ENCODE measurements at places on chromosomes 7 and 10. TPM values are rescaled to one million over a fixed set of nuclear protein-coding genes. Genes with fewer than 3 reads are reported as not detected.

DNA sequence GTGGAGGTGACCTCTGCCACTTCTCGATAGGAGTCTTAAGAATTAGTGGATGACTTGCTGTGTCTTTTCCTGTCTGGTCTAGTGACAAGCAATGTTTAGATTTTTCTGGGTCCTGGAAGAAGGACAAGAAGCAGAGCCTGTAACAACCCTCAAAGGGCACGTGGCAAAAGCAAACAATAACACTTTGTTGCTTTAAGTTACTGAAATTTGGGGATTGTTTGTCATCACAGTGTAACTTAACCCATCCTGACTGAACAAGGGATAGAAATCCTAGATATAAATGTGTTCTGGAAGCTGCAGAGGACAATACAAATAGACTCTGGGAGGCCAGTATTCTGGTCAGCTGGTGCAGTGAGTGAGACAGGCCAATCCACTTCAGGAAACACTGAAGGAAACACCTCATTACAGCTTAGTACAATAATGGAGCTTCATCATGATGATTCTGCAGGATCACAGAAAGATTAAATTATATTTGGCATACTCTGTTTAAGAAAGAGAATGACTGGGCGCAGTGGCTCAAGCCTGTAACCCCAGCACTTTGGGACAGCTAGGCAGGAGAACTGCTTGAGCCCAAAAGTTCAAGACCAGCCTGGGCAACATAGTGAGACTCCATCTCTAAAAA lies 23.3 kb downstream of the ENKUR start:
- no peak overlapping the region for H3K4me3 ChIP-seq
- DNase-seq: no peak
- H3K27ac ChIP-seq: no peak overlapping the region
- H3K36me3 ChIP-seq: no peaks in the 10 kb centered on the region

GRCh38 chr7:131803816-131804215 lies 247.4 kb upstream of the PODXL start:
- H3K4me3 ChIP-seq: no peak overlapping the region
- no peaks in the 10 kb centered on the region for H3K27me3 ChIP-seq
- DNase-seq: no peak
- no peaks in the 10 kb centered on the region for H3K36me3 ChIP-seq
- no peak overlapping the region for H3K27ac ChIP-seq

- H3K4me1 ChIP-seq: no peaks in the 10 kb centered on the region
- H3K27me3 ChIP-seq: no peaks in the 10 kb centered on the region
- H3K36me3 ChIP-seq: no peaks in the 10 kb centered on the region
- H3K27ac ChIP-seq: no peak overlapping the region
- no peak for DNase-seq
Observed at GRCh38 chr10:47023237-47024045, 112.2 kb downstream of the PTPN20 start.

GRCh38 chr10:13195016-13195415 lies 33.7 kb downstream of the MCM10 start:
- H3K4me3 ChIP-seq: no peak overlapping the region
- no peaks in the 10 kb centered on the region for H3K36me3 ChIP-seq
- no peaks in the 10 kb centered on the region for H3K4me1 ChIP-seq
- H3K27me3 ChIP-seq: no peaks in the 10 kb centered on the region
- H3K27ac ChIP-seq: no peak overlapping the region
- no peak for DNase-seq

DNA sequence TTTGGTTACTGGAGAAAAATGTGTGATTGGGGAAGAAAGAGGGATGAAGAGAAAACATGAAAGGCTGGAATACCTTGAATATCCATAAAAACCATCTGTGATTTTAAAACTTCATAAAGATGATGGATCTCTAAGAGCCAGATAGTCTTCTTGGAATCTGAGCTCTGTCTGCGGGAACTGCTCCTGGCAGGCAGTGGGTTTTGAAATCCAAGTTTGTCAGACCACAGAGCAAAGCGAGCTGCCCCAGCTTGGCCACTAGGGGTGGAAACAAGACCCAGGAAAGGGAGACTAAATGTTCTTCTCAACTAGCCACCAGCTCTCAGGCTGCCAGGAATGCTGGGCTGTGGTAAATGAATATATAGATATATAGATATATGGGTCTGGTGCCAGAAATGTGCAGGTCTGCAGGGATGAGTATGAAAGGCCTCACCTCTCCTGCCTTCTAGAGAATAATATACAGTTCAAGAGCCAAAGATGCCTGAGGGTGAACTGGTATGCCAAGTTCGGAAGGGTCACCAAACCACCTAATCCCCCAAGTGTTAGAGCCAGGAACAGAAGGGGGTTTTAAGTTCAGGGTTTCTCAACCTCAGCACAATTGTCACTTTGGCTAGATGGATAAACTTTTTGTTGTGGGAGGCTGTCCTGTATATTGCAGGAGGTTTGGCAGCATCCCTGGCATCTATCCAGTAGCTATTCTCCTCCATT lies 208.8 kb downstream of the KCNMA1 start:
- H3K36me3 ChIP-seq: no peaks in the 10 kb centered on the region
- DNase-seq: peak; percentile 76
- H3K27me3 ChIP-seq: no peaks in the 10 kb centered on the region
- H3K27ac ChIP-seq: peak overlapping the region; percentile 65

- no peaks in the 10 kb centered on the region for H3K36me3 ChIP-seq
- DNase-seq: no peak
- H3K27me3 ChIP-seq: no peaks in the 10 kb centered on the region
- no peaks in the 10 kb centered on the region for H3K4me1 ChIP-seq
- no peak overlapping the region for H3K4me3 ChIP-seq
Observed at GRCh38 chr10:114431414-114432135, 27.3 kb upstream of the AFAP1L2 start.

- no peak overlapping the region for H3K27ac ChIP-seq
- no peaks in the 10 kb centered on the region for H3K27me3 ChIP-seq
- H3K36me3 ChIP-seq: no peaks in the 10 kb centered on the region
- no peaks in the 10 kb centered on the region for H3K4me1 ChIP-seq
- H3K4me3 ChIP-seq: no peak overlapping the region
- DNase-seq: no peak
Observed at GRCh38 chr7:787332-788240, 44.7 kb upstream of the SUN1 start.

DNA sequence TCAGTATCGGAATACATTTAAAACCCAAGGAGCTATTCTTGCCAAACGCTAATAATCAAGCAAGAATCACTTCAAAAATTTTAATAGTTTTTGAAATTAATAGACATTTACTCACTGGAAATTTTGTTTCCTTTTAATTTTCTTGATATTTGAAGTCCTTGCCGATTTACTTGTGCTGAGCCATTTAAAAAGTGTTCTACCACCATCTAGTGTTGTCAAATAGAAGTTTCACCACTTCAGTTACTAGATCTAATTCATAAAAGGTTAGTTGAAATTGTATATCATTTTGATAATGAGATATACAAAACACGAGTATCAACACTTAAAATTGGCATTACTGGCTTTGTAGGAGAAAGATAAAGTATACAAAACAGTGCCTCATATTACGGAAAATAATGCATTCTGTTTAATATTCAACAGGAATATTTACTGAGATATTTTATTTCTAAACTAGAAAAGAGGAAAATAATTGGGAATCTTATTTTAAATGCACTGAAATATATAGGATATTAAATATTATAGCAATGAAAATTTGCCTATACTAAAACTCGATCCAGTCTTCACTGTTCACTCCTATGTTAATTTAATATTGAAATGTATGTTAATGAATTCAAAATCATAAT lies 664.8 kb upstream of the SEMA3D start:
- H3K4me3 ChIP-seq: no peak overlapping the region
- no peaks in the 10 kb centered on the region for H3K36me3 ChIP-seq
- H3K4me1 ChIP-seq: no peaks in the 10 kb centered on the region
- H3K27me3 ChIP-seq: no peaks in the 10 kb centered on the region

DNA sequence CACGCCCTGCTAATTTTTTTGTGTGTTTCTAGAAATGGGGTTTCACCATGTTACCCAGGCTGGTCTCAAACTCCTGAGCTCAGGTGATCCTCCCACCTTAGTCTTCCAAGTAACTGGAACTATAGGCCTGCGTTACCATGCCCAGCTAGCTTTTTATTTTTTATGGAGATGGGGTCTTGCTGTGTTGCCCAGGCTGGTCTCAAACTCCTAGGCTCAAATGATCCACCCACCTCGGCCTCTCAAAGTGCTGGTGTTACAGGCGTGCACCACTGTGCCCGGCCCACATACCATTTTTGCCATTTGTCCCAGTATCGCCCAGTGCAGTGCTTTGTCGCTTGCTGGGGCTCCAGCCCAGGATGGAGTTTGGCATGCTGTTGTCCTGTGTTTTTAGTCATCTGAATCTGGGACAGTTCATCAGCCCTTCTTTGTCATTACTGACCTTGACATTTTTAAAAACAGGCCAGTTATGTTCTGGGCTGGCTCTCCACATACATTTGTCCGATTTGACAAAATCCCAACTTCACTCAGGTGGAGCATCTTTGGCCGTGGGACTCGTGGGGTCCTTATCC lies 16.7 kb downstream of the FOXK1 start:
- peaks cover 13% of the 10 kb centered on the region for H3K4me1 ChIP-seq
- no peaks in the 10 kb centered on the region for H3K36me3 ChIP-seq
- H3K4me3 ChIP-seq: no peak overlapping the region

GRCh38 chr7:117092785-117093184 lies 139.5 kb downstream of the ST7 start:
- H3K27me3 ChIP-seq: no peaks in the 10 kb centered on the region
- no peak overlapping the region for H3K27ac ChIP-seq
- H3K4me1 ChIP-seq: no peaks in the 10 kb centered on the region
- H3K36me3 ChIP-seq: no peaks in the 10 kb centered on the region
- H3K4me3 ChIP-seq: no peak overlapping the region

- no peaks in the 10 kb centered on the region for H3K27me3 ChIP-seq
- H3K27ac ChIP-seq: no peak overlapping the region
- no peak overlapping the region for H3K4me3 ChIP-seq
- DNase-seq: no peak
Observed at GRCh38 chr7:14630048-14630447, 272.5 kb downstream of the DGKB start.

DNA sequence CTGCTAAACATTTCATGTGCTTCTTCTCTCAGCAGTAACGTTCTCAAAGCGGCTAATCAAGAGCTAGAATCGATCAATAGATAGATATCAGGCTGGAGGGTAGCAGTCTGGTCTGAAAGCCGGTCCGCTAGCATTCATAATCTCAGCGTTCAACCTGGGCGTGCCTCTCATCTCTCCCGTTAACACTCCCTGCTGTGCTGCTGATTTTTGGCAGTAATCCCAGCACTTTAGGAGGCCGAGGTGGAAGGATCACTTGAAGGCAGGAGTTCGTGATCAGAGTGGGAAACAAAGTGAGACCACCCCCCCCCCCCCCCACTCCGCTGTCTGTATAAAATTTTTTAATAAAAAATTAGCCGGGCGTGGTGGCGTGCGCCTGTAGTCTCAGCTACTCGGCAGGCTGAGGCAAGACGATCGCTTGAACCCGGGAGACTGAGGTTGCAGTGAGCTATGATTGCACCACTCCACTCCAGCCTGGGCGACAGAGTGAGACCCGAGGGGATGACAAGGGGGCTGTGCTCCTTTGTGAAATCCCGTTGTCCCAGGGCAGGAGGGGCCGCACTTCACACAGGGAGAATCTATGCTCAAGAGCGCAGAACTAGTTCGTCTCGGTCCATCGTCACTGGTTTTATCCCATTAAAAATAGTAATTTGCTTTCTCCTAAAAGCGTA lies 624 bp upstream of the CEP55 start:
- DNase-seq: no peak
- H3K4me1 ChIP-seq: no peaks in the 10 kb centered on the region
- peak overlapping the region; percentile 51 for H3K4me3 ChIP-seq

GRCh38 chr10:7464691-7465090 lies 53.9 kb upstream of the SFMBT2 start:
- no peak overlapping the region for H3K27ac ChIP-seq
- no peak for DNase-seq
- H3K4me1 ChIP-seq: no peaks in the 10 kb centered on the region

DNA sequence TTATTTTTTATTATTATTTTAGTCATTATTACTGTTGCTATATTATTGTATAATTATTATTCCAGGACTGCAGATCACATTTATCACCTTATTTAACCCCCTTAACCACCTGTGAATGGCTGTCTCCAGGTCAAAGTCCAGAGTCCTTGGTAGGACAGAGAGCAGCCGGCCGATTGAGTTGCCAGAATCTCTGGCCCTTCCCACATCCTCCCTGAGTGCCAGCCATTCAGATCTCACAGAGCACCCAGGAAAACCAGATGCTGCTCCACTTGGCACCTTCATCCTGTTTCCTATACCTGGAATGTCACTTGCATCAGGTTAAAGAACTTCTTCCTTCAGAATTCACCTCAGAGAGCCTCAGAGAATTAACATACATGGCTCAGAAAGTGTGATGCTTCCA lies 101.1 kb downstream of the ELAPOR2 start:
- no peaks in the 10 kb centered on the region for H3K36me3 ChIP-seq
- no peak overlapping the region for H3K4me3 ChIP-seq
- DNase-seq: no peak

DNA sequence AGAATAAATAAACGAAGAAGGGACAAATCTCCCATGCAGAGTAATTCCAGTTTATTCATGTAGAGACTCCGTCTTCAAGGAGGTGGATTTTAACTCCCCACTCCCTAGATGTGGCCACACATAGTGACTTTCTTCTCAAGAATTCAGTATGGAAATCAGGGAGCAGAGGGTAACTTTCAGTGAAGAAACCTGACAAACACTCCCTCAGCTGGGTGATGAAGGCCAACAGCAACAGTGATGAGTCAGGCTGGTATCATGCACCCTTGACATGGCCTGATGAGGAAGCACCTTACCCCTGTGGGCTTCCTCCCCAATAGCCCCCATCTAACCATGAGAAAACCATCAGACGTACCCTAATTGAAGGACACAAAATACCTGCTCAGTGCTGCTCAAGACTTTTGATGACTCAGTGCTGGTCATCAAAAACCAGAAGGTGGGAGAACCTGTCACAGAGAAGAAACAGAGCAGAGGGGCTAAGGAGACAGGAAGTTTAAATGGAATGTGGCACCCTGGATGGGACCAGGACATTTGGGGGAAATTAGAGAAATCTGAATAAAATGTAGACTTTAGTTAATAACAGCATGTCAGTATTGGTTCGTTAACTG lies 50.6 kb downstream of the ADAMTS14 start:
- H3K4me1 ChIP-seq: no peaks in the 10 kb centered on the region
- H3K27ac ChIP-seq: no peak overlapping the region
- no peak for DNase-seq
- no peaks in the 10 kb centered on the region for H3K36me3 ChIP-seq
- H3K4me3 ChIP-seq: no peak overlapping the region
- H3K27me3 ChIP-seq: no peaks in the 10 kb centered on the region

DNA sequence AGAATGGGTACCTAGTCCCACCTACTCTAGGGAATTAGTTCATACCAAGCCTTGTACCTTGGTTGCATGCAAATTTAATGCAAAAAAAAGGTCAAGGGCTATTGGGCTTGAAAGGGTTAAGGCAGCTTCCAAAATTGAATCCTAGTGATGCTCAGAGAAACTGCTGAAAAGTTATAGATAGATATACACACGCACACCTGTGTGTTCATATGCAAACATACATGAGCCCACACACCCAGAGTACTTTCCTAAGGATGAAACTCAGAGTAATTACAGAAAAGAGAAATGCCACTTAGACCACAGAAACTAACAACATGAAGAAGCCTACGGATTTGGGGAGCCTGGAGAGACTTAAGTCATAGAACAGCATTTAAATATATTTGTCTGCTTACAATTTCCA lies 1.5 kb downstream of the SLC25A13 start:
- no peak for DNase-seq
- no peak overlapping the region for H3K4me3 ChIP-seq
- no peaks in the 10 kb centered on the region for H3K4me1 ChIP-seq
- H3K27me3 ChIP-seq: no peaks in the 10 kb centered on the region
- no peaks in the 10 kb centered on the region for H3K36me3 ChIP-seq

The ANKRD61 gene
- total RNA-seq: not detected

The FAM131B gene
- 1.2 TPM for total RNA-seq

The BNIP3 gene
- 122 TPM for total RNA-seq

The CPA5 gene
- total RNA-seq: not detected

The MMP21 gene
- not detected for total RNA-seq

The SLC39A12 gene
- not detected for total RNA-seq

The HOXA3 gene
- 4.7 TPM for total RNA-seq

The RBP4 gene
- total RNA-seq: 0.90 TPM

The CRTAC1 gene
- 0.26 TPM for total RNA-seq

The ADGRA1 gene
- not detected for total RNA-seq
